ENCODE measurements at places on chromosomes 13 and 19.

DNA sequence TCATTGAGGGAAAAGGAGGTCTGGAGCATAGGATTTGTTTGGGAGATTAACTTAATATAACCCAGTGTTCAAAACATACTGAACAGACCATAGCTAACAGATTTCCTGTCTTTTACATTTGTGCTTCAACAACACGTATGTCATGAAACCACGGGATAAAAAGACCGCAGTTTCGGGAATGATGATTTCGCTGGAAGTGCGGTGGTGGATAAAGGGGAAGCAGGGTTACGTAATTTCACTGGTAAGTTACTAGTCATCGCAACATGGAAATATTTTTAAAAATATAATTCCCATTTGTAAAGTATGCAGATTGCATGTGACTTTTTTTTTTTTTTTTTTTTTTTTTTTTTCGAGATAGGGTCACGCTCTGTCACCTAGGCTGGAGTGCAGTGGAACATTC lies 237.4 kb downstream of the LMO7 start:
- DNase-seq, result no peak

DNA sequence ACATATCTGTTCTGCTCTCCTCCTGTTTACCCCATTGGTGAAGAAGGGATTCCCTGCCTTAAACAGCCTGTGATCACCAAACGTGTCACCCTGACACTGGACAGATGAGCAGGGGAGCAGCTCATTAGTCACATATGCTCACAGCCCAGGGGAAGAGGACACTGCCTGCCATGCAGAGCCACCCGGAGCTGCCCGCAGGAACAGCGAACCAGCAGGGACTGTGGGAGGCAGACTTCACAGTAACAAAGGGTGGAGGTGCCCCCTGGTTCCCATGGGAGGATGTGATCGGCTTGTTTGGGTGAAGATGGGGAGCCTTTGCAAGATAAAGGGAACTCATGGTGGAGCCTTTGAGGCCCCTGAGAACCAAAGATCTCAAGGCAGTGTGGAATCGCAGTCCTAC lies 88.6 kb upstream of the FARP1 start:
- DNase-seq, result no peak

- DNase-seq, result peak; percentile 46
These were observed 169.9 kb downstream of the USP12 start for GRCh38 chr13:27001705-27002104.

DNA sequence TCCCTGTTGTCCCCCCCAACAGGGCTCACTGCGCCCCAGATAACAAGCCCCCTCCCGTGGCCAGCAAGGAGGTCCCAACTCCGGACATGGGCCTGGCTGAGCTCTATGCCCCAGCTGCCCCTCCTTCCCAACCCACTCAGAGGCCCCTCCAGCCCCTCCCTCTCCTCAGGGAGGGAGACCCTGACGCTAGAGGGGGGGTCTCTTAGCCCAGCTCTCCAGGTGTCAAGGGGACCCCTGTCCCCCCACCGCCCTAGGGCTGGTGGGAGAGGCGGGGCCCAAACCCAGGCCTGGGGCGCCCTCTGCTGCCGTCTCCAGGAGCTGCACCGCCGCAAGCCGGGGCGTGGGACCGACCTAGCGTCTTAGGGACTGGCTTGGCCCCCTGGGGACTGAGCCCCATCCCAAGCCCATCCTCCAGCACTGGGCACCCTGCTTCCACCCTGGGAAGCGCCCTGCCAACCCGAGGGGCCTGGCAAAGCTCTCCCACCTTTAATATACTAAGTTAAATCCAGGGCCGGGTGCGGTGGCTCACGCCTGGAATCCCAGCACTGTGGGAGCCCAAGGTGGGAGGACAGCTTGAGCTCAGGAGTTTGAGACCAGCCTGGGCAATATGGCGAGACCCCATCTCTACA lies 1.4 kb downstream of the GRIN3B start:
- peak; percentile 65 for DNase-seq

- no peak for DNase-seq
These were observed 7.1 kb downstream of the POLR1G start for GRCh38 chr19:45413497-45413896.

DNA sequence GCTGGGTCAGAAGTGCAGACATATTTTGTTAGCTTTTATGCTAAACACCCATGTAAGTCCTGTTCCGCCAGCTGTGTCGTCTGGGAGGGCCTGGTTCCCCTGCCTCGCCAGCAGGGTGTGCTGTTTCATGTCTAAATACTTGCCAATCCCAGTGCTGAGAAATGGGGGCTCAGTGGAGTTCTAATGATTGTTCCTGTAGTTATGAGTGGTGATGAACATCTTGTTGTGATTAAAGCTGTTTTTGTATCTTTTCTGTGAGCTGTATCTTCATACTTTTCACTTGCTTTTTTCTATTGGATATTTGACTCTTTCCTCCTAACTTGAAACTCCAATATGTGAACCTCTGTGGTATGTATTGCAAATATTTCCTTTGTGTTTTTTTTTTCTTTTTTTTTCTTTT lies 32.7 kb downstream of the KDM4B start:
- DNase-seq, result peak; percentile 48

Data from NCI-H69 (cell line).